ENCODE measurements at places on chromosomes 11 and 22. TPM values are rescaled to one million over a fixed set of nuclear protein-coding genes. Genes with fewer than 3 reads are reported as not detected.

DNA sequence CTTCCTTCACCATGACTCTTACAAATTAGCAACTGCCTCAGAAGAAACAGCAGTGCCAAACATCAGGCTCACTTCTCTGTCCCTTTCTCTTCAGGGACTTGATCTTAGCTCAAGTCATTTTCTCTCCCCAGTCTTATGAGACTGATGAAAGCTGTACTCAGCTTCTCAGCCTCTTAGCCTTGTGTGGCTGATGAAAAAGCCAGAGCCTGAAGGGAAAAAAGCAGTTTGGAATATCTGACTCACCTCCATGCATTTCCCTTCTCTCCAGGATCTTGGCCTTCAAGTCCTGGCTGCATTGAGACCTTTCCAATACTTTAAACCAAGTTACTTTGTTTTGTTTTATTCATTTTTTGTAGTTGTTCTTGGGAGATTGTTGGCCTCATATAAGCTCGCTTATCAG is 195.9 kb downstream of the SPON1 start:
- no peak for DNase-seq

Gene MRGPRE
- 0.81 TPM for total RNA-seq

Gene KRTAP5-2
- not detected for total RNA-seq

DNA sequence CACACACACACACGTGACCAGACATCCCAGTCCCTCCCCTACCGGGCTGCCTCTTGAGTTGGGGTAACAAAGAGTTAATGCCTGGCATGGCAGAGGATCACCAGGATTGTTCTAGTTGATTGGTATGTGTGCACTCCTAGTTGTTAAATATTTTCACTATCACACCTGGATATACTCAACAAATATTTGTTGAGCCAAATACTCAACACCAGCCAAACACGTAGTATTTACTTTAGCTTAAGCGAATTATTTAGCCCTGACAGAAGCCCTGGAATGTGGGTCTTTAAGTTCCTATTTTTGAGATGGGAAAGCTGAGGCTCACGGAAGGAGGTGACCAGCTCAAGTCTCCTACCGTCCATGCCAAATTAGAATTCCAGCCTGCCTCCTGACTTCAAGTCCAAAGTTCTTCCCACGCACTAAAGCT is 10.5 kb downstream of the CD3E start:
- no peak for DNase-seq

- DNase-seq: no peak
Measured at GRCh38 chr11:35962369-35963138, 18.7 kb downstream of the LDLRAD3 start.

Gene BIK
- total RNA-seq: 2.5 TPM

- no peak for DNase-seq
Measured at GRCh38 chr11:16402654-16403447, 46.5 kb upstream of the SOX6 start.

Gene CLMP
- 34.4 TPM for total RNA-seq

GRCh38 chr11:32231909-32232493 is 141.1 kb downstream of the RCN1 start:
- DNase-seq: no peak
